ENCODE measurements at places on chromosomes 1 and 21. TPM values are rescaled to one million over a fixed set of nuclear protein-coding genes. Genes with fewer than 3 reads are reported as not detected.

DNA sequence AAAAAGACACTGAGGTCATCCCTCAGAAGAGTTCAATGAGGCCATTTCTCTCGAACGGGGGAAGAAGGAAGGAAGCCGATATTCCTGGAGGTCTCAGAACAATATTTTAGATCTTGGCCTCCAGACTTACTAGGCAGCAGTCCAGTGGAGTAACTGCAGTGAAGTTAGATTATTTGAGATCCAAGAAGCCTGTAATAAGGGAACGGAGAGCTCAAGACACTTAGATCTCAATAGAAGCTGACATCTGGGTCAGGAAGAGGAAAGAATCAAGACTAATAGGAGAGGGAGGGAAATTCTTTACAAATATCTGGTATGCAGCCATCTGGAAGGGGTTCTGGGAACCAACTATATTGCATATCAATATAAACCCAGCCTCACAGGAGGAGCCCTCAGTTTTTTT is 13.6 kb upstream of the ENAH start:
- DNase-seq, result no peak

GRCh38 chr1:2405588-2406295 is 6.6 kb downstream of the PEX10 start:
- peak; percentile 52 for DNase-seq

Gene NTNG1
- total RNA-seq, result not detected

Gene PKN2
- 30.1 TPM for total RNA-seq

Gene LMX1A
- not detected for total RNA-seq
